ENCODE measurements at places on chromosomes 3 and 15.
A peak's percentile ranks its signal among the peaks of the same experiment; 100 is the strongest.

DNA sequence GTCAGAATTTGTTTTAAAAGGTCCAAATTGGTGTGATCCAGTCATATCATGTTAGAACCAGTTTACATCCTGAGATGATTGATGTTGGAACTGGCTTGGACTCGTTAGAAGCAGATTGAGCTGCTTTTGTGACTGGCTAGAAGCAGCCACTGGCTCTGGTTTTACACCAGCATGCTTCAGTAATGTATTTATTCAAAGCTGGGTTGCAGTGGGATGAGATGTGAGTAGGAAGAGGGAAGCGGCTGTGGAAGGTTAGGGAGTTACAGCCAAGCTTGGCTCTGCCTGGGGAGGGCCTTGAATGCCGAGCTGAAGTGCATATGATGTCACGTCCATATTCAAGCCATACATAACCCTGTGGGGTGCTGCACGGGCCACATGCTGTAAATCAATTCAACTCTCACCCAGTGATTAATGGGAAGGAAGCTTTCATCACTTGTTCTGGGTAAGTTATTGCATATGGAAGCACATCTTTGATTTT is 104.0 kb upstream of the SMAD3 start:
- H3K4me3 ChIP-seq: no peak overlapping the region
- no peaks in the 10 kb centered on the region for H3K36me3 ChIP-seq
- no peak overlapping the region for H3K27ac ChIP-seq
- H3K27me3 ChIP-seq: no peaks in the 10 kb centered on the region

DNA sequence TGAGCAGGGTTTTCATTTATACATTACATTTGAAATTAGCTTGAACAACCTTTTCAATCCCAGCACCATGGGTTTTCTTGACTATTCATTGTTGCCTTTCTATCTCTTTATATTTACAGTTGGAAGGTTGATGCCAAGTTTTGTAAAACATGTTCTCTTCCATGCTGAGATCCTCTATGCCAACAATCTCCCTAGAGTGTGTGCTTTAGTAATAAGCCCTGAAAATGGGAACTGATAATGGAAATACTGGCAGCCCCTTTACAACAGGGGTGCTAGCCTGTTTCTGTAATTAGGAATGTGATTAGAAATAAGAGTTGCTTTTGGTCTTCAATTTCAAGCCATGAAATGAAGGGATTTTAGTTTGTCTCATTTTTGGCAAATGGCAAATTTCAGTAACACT is 239.9 kb upstream of the NAALADL2 start:
- H3K4me3 ChIP-seq: no peak overlapping the region
- H3K27ac ChIP-seq: no peak overlapping the region
- DNase-seq: no peak
- no peaks in the 10 kb centered on the region for H3K4me1 ChIP-seq

GRCh38 chr15:98455904-98456303 is 192.4 kb upstream of the IGF1R start:
- H3K4me1 ChIP-seq: no peaks in the 10 kb centered on the region
- no peak overlapping the region for H3K4me3 ChIP-seq
- H3K27me3 ChIP-seq: peaks cover 12% of the 10 kb centered on the region
- H3K36me3 ChIP-seq: no peaks in the 10 kb centered on the region
- no peak for DNase-seq

DNA sequence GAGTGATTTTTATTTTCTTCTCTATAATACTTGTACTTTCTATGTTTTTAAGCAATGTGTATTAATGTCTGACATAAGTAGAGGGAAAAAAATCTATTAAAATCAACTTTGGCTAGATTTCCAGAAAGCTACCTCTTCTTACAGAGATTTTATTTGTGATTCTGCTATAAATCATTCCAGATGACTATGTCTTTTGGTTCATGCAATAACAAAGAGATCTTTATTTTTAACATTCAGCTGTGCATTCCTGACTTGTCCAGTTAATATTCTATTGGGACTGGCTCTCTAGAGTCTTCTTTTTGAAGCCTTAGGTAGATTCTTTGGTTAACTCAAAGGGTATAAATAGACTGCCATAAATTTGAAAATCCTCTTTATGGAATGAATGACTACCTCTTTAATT is 74.3 kb upstream of the ARPP21 start:
- DNase-seq: no peak
- no peak overlapping the region for H3K4me3 ChIP-seq
- no peaks in the 10 kb centered on the region for H3K27me3 ChIP-seq
- no peak overlapping the region for H3K27ac ChIP-seq
- H3K4me1 ChIP-seq: no peaks in the 10 kb centered on the region
- no peaks in the 10 kb centered on the region for H3K36me3 ChIP-seq

DNA sequence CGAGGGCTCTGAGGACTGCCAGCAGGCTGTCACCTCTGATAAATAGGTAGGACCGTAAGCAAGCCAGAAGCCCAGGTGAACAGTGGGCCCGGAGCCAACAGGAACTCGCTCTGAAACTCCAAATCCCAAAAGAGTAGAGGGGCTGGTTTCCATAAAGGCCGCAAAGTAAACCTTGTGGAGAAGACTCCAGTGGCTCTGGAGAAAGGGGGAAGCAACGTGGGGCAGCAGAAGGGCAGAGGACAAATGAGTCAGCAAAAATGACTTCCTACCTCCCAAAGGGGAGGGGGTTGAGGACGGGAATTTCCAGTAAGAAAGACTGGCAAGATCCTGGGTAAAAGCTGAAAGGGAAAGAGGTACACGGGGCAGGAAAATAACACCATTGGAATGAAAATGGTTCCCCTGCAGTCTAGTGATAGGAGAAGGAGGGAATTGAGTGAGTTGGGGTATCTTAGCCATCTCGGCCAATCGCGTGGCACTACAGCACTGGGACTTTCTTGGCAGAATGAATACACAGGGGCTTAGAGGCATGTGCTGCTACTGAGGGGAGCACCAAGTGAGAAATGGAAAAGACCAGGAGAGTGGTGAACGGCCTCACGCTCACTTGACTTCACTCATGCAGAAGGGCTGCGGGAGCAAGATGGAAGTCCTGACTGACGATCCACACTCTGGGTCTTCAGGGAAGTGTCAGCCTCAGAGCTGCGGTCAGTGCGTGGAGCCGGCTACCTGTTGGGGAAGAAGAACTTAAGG is 33.2 kb downstream of the BMF start:
- H3K4me3 ChIP-seq: no peak overlapping the region
- peaks cover 5% of the 10 kb centered on the region for H3K27me3 ChIP-seq
- H3K4me1 ChIP-seq: no peaks in the 10 kb centered on the region
- DNase-seq: no peak
- H3K36me3 ChIP-seq: no peaks in the 10 kb centered on the region
- H3K27ac ChIP-seq: no peak overlapping the region

DNA sequence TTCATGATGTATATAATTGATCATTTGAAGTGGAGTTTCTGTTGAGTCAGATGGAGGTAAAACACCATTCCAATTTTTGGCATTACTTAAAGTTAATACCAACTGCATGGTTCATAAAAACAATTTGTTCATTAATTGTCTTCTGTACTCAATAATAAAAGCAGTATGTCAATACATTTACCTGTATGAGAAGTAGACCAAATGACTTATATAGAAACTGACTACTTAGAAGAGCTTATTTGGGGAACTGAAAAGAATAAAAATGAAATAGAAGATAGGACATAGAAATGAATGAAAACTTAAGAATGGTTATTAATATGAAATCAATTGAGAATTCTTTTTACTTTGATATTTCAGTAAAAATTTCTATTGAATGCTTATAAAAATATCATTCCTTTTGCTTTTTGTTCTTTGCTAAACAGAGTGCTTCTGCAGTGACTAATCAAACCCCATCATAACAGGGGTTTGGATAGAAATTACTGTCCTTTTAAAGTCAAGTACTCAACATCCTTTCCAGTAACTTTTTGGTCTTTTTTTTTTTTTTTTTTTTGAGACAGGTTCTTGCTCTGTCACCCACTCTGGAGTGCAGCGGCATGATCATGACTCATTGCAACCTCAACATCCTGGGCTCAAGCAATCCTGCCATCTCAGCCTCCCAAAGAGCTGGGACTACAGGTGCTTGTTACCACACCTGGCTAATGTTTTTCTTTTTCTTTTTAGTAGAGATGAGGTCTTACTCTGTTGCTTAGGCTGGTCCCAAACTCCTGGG is 6.5 kb upstream of the CRYBG3 start:
- H3K27me3 ChIP-seq: no peaks in the 10 kb centered on the region

GRCh38 chr15:68423359-68424296 is 8.3 kb downstream of the ITGA11 start:
- no peaks in the 10 kb centered on the region for H3K36me3 ChIP-seq
- H3K27ac ChIP-seq: no peak overlapping the region
- H3K4me3 ChIP-seq: no peak overlapping the region

DNA sequence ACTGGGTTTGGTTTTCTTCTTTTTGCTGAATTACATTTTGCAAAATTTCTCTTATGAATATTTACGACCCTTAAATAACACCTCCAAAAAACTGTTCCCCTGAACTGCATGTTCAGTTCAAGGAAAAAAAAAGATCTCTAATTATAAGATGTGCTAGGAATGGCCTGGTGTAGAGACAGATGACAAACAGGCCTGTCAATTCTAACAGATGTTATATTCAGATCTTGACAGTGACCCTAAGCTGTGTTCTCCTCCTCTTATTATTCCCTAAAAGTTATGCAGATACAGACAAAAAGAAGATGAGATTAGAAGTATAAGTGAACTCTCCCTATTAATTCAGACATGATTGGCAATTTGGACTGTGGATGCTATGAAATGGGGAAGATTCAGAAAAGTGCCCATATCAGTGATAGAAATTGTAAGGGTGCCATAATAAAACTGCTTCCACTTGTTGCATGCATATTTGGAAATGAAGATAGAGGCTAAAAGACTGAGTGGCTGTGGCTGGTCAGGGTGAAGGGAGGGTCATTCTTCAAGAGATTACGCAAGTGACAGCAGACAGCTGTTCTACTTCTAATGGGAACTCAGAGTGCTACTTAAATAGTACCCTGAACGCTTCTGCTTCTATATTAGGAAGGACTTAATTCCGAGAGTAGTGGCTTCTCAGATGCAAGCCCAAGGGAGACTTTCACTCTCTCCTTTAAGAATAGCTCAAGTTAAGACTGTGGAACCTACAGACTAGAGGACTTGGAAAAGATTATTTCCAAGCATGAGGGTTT is 75.5 kb downstream of the ADAMTS9 start:
- H3K27me3 ChIP-seq: peaks cover 9% of the 10 kb centered on the region
- H3K4me1 ChIP-seq: no peaks in the 10 kb centered on the region
- no peak for DNase-seq
- H3K4me3 ChIP-seq: no peak overlapping the region

DNA sequence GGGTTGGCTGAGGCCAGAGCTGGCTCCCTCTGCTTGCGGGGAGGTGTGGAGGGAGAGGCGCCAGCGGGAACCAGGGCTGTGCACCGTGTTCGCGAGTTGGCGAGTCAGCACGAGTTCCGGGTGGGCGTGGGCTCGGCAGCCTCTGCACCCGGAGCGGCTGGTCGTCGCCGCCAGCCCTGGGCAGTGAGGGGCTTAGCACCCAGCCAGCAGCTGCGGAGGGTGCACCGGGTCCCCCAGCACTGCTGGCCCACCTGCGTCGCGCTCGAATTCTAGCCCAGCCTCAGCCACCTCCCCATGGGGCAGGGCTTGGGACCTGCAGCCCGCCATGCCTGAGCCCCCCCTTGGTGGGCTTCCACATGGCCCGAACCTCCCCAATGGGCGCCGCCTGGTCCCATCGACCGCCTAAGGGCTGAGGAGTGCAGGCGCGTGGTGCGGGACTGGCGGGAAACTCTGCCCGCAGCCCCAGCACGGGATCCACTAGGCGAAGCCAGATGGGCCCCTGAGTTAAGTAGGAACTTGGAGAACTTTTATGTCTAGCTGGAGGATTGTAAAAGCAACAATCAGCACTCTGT is 125.6 kb downstream of the FRMD4B start:
- H3K4me3 ChIP-seq: no peak overlapping the region
- H3K27me3 ChIP-seq: no peaks in the 10 kb centered on the region
- H3K27ac ChIP-seq: no peak overlapping the region
- DNase-seq: no peak

DNA sequence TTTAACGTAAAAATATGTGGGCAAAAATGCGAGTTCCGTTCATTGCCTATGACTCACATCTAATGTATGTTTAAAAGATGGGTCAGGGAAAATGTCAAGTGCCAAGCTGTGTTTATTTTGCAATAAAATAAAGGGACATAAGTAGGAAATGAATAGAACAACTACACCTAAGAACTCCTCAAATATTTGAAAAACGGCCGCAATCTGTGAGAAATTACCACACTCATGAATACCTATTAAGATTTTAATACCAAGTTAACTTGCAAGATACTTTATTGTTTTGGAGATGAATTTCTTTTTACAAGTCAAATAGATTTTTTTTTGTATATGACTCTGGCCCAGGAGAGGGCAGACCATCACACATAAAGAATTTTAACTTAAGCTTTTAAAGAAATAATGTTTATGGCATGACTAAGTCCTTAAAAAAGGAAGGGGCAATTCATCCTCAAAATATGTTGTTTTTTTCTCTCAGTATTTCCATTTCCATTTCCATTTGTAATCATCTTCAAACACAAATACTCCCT is 152.7 kb downstream of the SUCNR1 start:
- peak; percentile 62 for DNase-seq
- H3K36me3 ChIP-seq: no peaks in the 10 kb centered on the region
- no peaks in the 10 kb centered on the region for H3K27me3 ChIP-seq
- H3K27ac ChIP-seq: peak overlapping the region; percentile 97
- H3K4me1 ChIP-seq: peaks cover 65% of the 10 kb centered on the region

- no peak overlapping the region for H3K4me3 ChIP-seq
- H3K27ac ChIP-seq: no peak overlapping the region
- no peaks in the 10 kb centered on the region for H3K27me3 ChIP-seq
- peak; percentile 21 for DNase-seq
Observed at GRCh38 chr15:57213862-57214261, 162.4 kb upstream of the CGNL1 start.

DNA sequence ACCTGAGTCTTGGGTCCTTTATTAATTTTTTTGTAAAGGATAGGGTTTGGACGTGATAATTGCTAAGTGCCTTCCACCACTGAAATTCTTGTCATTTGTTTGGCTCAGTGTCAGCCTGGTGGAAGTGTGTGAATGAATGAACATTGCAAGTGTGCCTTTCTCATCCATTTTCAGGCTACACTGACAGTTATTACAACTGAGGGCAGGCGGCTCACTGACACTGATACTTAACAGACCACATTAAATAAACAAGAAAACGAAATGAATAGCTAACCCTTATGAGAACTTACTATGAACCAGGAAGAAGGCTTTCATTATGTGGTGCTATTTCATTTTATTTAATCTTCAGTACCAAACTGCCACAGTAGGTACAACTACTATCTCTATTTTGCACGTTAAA is 188.8 kb upstream of the CRBN start:
- no peak for DNase-seq
- H3K27ac ChIP-seq: no peak overlapping the region
- H3K4me1 ChIP-seq: no peaks in the 10 kb centered on the region

DNA sequence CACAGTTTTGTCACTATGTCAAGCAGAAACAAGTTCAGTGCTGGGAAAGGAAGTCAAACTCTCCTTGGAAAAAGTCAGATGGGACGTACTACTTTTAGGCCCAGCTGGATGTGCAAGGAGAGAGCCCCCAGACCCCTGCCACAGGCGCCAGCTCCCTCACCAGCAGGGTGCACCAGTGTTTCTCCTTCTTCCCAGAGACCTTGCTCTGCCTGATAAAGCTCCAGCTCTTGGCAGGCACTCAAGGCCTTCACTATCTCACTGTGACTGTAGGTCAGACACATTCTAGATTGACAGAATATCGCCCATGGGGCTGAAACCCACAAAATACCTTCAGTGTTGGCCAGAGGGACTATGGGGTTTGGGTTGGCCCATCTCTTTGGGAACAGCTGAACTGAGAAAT is 54.8 kb upstream of the CHRNB4 start:
- no peaks in the 10 kb centered on the region for H3K27me3 ChIP-seq
- no peak overlapping the region for H3K4me3 ChIP-seq
- no peaks in the 10 kb centered on the region for H3K4me1 ChIP-seq
- no peak for DNase-seq

Measured in HCT116 (cell line).